ENCODE measurements at places on chromosomes 5 and 9. TPM values are rescaled to one million over a fixed set of nuclear protein-coding genes. Genes with fewer than 3 reads are reported as not detected.

DNA sequence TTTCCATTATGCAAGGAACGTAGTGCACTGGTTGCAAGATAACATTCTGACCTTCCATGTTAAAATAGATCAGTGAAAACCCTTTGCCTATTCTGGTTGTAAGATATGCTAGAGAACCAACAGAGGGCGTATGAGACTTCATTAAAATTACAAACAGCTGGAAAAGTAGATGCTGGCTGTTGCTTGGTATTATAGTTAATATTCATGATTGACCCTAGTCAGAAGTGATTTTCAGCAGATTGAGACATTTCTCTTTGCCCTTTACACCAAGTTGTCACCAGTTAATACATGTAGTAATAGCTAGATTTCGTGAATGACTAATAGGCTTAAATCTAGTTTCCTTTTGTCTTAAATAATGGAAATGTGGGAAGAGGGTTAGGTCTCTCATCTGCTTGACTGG is 13.8 kb upstream of the FGF18 start:
- DNase-seq: no peak

- DNase-seq: no peak
Measured at GRCh38 chr9:121298689-121299466, 30.9 kb downstream of the GSN start.

GRCh38 chr5:135266975-135267374 is 132.1 kb downstream of the MACROH2A1 start:
- DNase-seq: no peak

GRCh38 chr9:112433499-112434392 is 52.9 kb upstream of the KIAA1958 start:
- DNase-seq: no peak

DNA sequence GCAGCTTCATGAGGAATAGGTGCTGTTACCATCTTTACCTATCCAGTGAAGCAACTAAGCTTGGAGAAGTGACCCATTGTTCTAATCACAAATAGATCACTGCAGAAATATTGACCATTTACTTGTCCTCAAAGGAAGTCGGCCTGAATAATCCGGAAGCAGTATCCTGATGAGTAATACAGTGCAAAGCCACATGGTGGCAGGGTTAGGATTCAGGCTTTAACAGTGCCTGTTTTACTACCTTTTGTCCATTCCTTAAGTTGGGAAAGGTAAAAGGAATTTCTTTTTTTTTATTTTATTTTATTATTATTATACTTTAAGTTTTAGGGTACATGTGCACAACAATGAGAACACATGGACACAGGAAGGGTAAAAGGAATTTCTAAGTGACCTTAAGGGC is 336.3 kb downstream of the KDM4C start:
- no peak for DNase-seq

DNA sequence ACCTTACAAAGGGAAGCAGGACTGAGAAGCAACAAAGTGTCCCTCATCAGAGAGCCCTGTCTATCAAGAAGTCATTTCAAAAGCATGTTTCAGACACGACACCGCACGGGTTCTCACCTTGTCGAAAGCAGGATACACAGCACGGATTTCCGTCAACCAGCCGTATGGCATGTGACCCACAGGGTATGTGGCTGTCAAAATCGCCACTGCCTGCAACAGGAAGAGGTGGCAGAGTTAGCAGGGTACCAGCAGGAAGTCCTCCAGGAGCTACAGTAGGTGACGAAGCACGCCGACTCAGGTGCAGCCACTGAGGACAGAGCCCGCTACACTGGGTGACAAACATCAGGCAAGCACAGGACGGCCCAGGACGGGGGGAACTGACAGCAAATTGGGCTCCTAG is 81.2 kb downstream of the OTULIN start:
- DNase-seq: peak; percentile 38

- peak; percentile 7 for DNase-seq
Measured at GRCh38 chr9:126127591-126127990, 199.0 kb upstream of the MVB12B start.

Gene C5orf58
- total RNA-seq: not detected

Gene HBEGF
- total RNA-seq: 12.6 TPM

Gene TMEM232
- total RNA-seq: 0.47 TPM

Data from activated CD8-positive, alpha-beta T cell treated with anti-CD3 and anti-CD28 coated beads, Interleukin-2, amount 10 ng/mL, durations not matched to agents 7 days and 5 days (primary cell).